ENCODE measurements at places on chromosomes 11 and 22.

DNA sequence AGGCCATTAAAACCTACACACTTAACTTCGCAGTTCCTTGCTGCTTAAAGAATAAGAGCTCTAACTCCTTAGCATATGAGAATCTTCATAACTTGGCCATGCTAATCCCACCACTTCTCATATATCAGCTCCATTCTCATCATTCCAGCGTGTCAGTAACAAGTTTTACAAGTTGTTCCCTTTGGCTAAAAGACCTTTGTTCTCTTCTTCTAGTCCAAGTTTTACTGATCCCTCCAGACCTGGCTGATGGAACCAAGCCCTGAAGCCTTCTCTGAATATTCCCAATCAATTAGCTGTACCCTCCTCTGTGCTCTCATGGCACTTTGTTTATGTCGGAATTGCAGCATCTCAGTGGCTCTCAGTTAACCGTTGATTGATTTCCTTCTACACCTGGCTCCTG lies 35.8 kb downstream of the GAB2 start:
- no peak for DNase-seq

DNA sequence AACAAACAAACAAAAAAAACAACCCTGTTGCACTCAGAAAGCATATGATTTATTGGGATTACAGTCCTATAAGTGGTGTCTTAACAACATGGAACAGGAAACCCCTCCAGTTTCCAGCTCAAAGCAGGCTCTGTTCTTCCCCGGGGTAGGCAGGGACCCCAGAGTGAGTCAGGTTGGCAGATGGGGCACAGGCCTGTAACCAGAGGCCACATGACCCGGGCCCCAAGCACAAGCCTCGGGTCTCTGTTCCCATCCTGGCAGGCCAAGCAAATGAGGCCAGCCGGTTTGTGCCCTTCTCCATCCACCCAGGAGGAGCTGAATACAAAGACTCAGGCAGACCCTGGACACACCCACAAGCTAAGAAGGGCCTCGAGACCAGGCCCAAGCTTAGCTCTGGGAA lies 75.8 kb downstream of the NAT10 start:
- no peak for DNase-seq

GRCh38 chr11:34851916-34852315 lies 64.3 kb downstream of the APIP start:
- DNase-seq: no peak

GRCh38 chr22:44183287-44183588 lies 2.5 kb downstream of the PARVG start:
- DNase-seq: no peak
